ENCODE measurements at places on chromosomes 4 and X. TPM values are rescaled to one million over a fixed set of nuclear protein-coding genes. Genes with fewer than 3 reads are reported as not detected.

The CXCL11 gene
- total RNA-seq = 0.53 TPM

DNA sequence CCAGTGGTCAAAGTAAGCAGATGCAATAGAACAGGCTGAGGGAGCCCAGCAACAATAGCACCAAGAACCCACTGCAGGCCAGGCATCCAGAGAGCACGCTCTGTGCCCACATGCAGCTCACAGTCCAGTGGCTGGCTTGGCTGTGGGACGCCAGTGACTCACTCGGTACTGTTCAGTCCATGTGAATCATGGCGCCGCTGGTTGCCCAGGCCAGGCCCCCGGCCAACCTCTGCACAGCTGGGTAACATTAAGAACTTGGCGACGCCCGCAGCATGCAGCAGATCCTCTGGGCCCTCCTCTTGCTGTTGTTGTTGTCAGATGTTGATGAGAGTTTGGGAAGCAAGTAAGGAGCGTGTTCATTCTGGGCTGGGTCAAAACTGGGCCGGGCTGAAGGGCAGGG is 60.5 kb downstream of the MSX1 start:
- no peak for DNase-seq
- no peaks in the 10 kb centered on the region for H3K36me3 ChIP-seq
- H3K27ac ChIP-seq = no peak overlapping the region
- peaks cover 3% of the 10 kb centered on the region for H3K27me3 ChIP-seq
- H3K4me3 ChIP-seq = no peak overlapping the region
- peaks cover 12% of the 10 kb centered on the region for H3K4me1 ChIP-seq

GRCh38 chr4:80538276-80538926 is 202.9 kb downstream of the CFAP299 start:
- no peaks in the 10 kb centered on the region for H3K36me3 ChIP-seq
- peaks cover 5% of the 10 kb centered on the region for H3K27me3 ChIP-seq
- peaks cover 12% of the 10 kb centered on the region for H3K4me1 ChIP-seq

DNA sequence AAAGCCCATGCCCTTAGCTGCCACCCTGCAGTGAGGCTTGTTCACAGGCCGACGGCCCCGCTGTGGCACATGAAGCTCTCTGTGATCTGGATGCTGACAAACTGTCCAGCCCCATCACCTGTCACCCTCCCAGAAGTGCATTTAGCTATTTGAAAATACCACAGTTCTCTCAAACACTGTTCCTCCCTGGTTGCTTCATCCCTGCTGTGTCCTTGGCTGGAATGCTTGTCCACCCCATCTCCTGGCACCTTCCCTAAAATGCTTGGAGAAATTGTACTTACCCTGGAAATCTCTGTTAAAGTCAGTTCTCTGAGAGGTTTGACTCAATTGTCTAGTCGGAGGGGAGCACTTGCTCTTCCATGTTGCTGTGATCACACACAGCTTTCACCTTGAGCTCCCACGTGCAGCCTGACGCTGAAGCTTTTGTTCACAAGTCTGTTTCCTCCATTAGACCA is 10.1 kb downstream of the SYNPO2 start:
- H3K4me3 ChIP-seq = no peak overlapping the region
- no peak overlapping the region for H3K27ac ChIP-seq
- DNase-seq = no peak
- no peaks in the 10 kb centered on the region for H3K36me3 ChIP-seq
- H3K4me1 ChIP-seq = no peaks in the 10 kb centered on the region
- peaks cover 21% of the 10 kb centered on the region for H3K27me3 ChIP-seq

The TMEM154 gene
- total RNA-seq = 25.4 TPM

The PITX2 gene
- not detected for total RNA-seq

The TBCK gene
- 36.9 TPM for total RNA-seq

The GABRA4 gene
- total RNA-seq = not detected
